Esophagus squamous epithelium (tissue), 5 donors: ENCODE measurements at places on chromosomes 7 and 10. TPM values are rescaled to one million over a fixed set of nuclear protein-coding genes. Genes with fewer than 3 reads are reported as not detected.

- DNase-seq, result no peak
Observed at GRCh38 chr7:158257001-158257400, 330.6 kb downstream of the PTPRN2 start.

DNA sequence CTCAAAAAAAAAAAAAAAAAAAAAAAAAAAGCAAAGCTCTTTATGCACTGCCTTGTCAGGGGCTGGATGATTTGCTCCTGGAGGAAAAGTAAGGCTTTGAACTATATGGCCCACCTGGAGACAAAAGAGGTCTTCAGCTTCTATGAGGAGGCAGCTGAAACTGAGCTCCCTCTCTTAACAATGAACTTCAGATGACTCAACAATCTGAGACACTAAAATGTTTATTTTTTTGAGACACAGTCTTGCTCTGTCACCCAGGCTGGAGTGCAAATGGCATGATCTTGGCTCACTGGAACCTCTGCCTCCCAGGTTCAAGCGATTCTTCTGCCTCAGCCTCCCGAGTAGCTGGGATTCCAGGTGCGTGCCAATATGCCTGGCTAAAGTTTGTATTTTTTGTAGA lies 36.7 kb downstream of the RAB19 start:
- DNase-seq, result no peak

DNA sequence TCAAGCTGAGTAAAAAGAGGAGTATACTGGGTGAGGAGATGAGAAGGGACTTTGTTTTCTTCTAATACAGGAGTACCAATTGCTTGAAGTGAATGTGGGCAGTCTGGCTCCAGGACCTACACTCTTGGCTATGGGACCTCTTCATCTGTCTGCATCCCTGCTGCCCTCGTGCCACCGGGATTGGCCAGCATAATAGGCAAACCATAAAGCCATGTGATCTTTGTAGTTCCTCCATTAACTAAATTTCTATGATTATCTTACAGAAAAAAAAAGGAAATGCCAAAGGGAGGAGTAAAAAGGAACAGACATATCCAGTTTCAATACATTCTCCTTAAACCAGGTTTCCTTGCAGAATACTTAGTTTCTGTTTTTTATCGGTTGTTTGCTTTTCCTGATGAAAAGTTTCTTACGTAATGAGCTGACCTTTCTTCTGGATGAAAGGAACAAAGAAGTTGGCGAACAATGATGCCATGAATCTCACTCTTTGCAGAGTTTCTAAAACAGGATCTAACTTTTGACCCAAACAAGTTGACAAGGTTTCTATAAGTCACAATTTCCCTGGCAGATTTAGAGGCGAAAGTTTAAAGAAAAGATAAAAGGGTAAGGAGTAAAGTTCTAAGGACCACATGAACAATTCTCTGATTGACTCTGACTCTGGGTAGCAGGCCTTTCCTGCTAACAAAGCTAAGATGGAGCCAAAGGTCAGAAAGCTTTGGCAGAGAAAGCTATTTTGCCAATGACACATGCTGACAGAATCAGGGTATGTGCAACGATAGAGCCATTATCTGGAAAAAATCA lies 54.1 kb downstream of the LAMB1 start:
- no peak for DNase-seq

The STRA8 gene
- not detected for total RNA-seq

DNA sequence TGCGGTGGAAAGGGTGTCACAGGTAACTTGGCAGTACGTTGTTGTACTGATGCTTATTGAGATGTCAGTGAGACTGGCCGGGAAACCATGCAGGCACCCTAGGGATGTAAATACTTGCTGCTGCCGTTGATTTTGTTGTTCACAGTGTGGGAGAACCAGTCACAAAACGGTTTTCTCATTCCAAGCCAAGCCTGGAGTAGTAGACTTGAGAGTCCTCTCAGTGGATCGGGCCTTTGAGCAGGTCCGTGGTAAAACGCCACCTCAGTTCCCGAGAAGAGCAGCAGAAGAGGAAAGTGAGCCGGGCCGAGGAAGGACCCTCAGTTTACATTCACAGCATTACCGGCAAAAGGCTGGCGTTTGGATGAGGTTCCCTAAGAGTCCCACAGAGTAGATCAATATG lies 1.1 kb downstream of the JAKMIP3 start:
- no peak for DNase-seq

DNA sequence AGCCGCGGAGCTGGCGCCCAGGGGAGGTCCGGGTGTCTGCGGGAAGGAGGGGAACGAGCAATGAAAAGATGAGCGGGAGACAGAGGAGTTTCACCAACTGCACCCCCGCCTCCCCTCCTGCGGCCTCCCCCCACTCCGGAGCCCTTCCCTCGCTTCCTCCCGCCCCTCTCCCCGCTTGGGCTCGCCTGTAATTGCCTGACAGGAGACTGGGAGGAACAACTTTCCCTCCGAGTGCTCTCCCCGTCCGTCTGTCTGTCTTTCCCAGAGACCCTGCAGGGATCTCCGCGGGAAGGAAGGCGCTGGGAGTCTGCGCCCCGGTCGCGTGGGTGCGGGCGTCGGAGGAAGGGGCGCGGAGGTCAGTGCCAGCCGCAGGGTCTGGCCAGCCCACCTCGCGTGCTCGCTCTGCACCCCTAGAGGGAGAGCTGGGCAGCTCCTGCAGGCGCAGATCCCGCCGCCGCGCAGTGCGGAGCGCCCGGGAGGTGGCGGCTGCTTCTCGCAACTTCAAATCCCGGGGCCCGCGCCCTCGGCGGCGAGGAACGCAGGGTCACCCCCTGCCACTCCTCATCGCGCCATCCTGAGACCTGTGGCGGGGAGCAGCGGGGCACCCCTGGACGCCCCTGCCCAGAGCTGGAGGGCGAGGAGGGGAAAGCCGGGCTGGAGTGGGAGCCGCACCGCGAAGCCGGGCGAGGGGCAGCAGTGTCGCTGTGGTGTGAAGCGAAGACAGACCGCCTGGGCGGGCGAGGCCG lies 511 bp upstream of the NRP1 start:
- no peak for DNase-seq

The CDHR1 gene
- total RNA-seq, result 6.7 TPM

DNA sequence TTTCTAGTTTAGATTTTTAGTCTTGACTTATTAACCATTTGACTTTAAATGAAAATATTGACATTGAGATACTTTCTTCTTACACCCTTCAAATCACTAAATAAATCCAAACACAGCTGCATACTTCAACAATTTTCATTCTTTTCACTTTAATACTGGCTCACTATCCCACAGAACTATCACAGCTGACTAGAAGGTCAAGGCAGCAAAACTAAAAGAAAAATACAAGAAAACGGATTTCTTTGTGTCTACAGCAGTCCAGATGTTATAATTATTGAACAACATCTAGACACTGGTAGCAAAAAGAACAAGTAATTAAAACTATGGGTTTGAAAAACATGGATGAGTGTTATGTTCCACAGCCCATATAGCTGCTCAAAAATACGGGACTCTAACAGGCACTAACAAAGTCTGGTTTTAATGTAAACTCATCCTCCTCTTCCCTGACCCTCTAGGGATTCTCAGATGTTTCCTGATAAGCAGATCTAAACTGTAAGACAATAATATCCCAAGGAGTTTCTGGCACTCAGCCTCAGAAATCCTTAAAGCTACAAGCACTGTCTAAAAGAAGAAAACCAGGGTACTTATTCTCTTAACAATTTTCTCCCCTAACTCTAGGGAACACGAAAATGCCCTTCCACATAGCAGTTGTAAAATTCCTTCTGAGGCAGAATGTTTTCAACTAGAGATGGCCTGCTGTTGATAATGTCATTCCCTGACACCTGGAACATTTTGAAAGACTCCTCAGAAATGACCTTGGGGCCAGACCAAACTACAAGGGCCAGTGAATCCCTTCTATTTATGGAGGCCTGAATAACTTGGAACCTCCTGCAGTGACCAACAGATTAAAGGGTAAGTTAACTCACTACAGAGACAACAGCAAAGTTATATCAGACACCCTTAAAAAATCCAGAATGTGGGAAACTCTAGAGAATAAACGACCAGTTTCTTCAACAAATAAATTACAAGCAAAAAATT lies 12.8 kb downstream of the DNMBP start:
- no peak for DNase-seq
